ENCODE measurements at places on chromosomes 3 and 15.

- DNase-seq = no peak
Measured at GRCh38 chr15:98483575-98484130, 164.7 kb upstream of the IGF1R start.

DNA sequence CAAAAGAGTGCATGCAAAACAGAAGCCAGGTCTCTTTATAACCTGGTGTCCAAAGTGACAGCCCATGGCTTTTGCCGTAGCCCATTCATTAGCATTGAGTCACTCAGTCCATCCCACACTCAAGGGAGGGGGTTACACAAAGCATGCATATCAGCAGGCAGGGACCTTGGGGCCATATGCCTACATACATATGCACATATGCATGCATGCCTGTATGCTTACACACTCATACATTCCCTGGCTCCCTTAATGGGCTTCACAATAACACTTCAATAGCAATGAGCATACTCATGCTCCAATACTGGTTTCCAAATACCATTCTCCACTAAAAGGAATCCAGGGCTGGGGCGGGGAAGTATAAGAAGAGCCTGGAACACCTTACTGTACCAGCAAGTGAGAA is 22.0 kb downstream of the TRPM1 start:
- DNase-seq = no peak

DNA sequence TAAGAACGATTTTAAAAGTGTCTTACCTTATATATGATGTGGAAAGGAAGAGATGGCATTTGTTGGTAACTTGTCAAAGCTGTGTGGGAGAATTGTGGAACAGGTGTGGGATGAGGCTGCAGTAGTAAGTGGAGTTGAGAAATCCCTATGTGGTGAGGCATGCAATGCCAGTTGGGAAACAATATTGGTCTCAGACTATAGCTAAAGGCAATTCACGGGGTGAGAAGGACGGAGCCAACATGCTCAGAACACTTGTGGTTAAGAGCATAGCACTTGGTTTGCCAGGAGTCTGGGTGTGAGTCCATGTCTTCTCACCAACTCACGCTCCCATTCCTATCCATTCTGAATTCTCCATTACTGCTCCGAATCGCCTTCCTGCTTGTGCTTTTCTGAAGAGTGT is 615.6 kb upstream of the ADAMTS9 start:
- no peak for DNase-seq

GRCh38 chr15:92069308-92070250 is 216.1 kb downstream of the SLCO3A1 start:
- DNase-seq = peak; percentile 16

- DNase-seq = no peak
Measured at GRCh38 chr3:105334138-105334882, 32.4 kb upstream of the ALCAM start.

- DNase-seq = no peak
Measured at GRCh38 chr3:126984391-126985131, 1.6 kb downstream of the PLXNA1 start.

DNA sequence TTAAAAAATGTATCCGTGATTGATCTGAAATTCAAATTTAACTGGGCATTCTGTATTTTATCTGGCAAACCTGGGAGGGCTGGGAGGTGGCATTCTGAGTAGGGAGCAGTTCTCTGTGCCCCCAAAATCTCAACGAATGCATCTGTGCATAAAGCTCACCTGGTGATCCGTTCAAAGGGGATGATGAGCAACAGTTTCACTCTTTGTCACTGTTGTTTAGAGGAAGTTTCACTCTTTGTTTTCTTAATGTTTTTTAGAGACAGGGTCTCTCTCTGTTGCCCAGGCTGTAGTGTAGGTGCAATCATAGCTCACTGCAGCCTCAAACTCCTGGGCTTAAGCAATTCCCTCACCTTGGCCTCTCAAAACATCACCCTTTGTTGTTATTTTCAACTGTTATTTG is 186.7 kb downstream of the SSR3 start:
- DNase-seq = no peak

DNA sequence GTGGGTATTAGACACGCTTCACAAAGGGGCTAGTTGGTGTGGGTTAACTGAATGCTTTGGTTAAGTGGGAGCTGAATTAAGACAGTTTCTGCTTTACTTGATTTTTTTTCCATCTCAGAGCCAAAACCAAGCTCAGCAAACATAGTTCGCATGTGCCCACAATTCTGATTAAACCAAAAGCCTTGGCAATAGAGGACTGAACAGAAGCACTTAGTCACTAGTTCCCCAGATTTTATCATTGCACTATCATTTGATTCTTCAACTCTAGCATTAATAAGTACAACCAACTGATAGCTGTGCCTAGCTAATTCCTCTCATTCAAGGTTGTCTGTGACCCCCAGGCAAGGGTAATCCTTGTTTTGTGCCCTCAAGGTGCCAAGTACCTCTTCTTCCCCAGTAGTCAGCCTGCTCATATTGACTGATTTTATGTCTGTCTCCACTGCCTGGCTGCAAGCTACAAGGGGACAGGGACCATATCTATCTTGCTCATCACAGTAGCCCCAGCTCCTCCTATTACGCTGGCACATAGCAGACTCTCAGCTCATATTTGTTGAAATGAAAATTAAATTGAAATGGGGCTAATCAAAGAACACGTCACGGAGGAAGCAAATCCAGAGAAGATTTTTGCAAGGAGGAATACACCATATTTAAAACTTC is 9.9 kb upstream of the ARHGEF3 start:
- no peak for DNase-seq

DNA sequence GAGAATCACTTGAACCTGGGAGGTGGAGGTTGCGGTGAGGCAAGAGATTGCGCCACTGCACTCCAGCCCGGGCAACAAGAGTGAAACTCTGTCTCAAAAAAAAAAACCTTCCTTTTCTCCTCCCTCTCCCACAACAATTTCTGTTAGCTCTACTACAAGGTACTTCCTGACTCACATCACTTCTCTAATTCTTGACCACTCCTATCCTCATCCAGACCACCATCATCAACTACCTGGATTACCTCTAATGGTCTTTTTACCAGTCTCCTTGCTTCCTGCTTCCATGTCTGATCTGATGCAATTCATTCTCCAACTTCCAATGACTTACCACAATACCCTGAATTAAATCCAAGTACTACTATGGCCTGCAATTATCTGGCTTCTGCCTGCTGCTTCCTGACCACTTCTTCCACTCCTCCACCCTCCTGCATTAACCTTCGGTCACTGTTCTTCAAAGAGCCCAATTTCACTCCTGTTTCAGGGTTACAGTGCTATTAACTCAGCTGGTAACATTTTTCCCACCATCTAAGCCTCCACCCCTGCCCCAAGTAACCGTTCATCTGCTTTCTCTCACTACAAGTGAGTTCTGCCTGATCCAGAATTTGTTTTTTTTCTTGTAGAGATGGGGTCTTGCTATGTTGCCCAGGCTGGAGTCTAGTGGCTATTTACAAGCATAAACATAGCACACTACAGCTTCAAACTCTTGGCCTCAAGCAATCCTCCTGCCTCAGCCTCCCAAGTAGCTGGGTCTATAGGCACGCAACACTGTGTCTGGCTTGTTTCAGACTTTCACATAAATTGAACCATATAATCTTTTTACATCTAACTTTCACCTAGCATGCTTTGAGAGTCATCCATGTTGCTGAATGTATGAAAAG is 27.8 kb downstream of the DCAF1 start:
- DNase-seq = no peak

GRCh38 chr15:60609721-60610320 is 130.9 kb upstream of the ICE2 start:
- no peak for DNase-seq

GRCh38 chr3:36944012-36944640 is 728 bp downstream of the TRANK1 start:
- DNase-seq = no peak

- DNase-seq = no peak
Measured at GRCh38 chr15:91882858-91883586, 29.5 kb downstream of the SLCO3A1 start.

- DNase-seq = no peak
Measured at GRCh38 chr3:186598108-186598784, 14.6 kb upstream of the AHSG start.

GRCh38 chr3:184259396-184259877 is 1.9 kb downstream of the CAMK2N2 start:
- DNase-seq = no peak

GRCh38 chr3:151204530-151205402 is 1.8 kb upstream of the GPR171 start:
- DNase-seq = no peak

- DNase-seq = peak; percentile 47
Measured at GRCh38 chr3:128426128-128426921, 40.4 kb downstream of the DNAJB8 start.

DNA sequence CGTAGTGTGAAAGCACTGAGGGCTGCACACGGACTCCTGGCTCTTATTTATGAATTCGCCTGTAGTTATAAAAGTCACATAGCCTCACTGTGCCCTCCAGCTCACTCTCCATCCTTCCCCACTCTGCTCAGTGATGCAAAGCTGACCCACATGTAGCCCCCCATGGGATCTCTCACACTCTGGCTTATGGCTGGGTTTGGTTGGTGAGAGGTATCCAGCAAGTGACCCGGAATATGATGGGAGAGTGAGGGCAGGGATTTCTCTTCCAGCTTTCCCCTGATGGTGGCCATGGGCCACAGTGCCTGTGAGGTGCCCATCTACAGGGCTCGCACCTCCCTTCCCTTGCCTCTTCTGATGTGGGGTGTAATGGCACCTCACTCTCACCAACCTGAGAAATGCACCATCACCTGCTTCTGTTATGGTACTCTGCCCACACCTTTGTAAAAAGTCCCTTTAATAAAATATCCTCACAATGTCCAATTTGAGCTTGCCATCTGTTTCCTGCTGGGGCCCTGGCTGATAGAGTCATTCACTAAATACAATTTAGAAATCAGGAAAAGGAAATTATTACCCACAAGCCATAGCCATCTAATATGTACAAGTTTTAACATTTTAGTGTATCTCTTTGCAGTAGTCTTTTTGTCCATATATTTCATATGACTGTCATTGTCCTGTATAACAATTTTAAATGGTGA is 93.6 kb downstream of the SCN11A start:
- no peak for DNase-seq

- DNase-seq = no peak
Measured at GRCh38 chr3:73101881-73102280, 40.4 kb downstream of the EBLN2 start.

DNA sequence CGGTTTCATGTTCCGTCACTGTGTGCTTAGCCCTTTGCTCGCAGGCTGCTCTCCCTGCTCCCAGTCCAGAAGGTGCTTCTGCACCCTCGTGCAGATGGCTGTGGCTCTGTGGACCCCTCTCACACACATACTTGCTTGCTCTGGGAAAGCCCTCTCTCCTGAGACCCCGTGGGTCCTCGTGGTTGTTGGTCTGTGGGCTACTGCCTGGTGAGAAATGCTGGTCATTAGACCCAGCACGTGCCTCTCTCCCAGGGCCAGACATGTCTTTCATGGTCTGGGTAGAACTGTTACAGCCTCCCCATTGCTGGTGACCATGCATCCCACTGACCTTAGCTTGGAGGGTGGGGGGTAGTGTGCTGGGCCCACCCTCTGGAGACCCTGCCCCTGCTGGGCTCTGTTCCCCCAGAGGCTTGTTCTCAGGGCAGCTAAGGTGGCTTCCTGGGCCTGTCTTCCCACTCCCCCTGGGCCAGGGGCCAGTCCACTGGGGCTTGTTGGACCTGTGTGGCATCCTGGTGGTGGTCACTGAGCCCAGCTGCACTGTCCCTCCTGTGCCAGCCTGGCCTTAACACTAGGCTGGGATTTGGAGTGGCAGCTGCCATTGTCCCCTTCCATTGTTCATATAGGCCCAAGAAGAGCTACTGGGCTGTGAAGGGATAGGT is 10.6 kb downstream of the C15orf39 start:
- DNase-seq = no peak

DNA sequence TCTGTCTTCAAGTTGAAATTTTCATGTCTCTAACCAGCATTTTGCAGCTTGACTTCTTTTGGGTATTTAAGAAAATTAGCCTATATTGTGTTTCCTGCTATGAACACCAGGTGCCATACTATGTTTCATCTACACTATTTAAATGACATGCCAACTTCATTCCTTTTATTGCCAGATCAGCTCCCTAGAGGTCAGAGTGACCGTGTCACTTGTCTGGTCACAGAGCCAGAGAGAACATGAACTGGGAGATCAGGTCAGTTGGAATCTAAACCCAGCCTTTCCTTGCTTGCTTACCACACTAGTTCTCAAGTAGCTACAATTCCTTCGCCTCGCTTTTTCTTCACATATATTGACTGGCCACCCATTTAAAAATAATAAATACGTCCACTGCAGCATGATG is 87.6 kb downstream of the THBS1 start:
- no peak for DNase-seq

DNA sequence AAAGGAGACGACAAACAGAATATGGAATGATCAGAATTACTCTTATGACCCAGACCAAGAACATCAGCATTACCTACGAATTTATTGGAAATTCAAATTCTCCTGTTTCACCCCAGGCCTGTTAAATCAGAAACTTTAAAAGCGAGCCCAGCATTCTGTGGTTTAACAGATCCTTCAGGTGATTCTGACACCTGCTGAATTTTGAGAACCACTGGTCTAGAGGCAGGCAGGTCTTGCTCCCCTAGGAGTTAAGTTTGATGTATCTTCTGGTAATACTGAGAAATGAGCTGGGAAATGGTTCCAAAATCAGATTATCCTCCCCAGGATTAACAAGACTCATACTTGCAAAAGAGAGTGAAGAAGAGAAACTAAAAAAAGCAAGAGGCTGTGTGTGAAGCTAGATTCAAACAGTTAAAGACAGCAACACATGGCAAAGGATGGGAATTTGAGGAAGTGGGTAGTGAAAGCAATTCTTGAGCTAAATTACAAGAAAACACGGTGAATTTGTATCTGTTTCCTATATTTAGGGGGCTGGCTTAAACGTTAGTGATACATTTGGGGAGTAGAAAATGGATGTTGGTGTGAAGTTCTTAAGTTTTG is 66.0 kb downstream of the FLNB start:
- no peak for DNase-seq

- DNase-seq = no peak
Measured at GRCh38 chr3:110526777-110527727, 544.6 kb upstream of the NECTIN3 start.

GRCh38 chr15:77002436-77002835 is 7.5 kb downstream of the PSTPIP1 start:
- DNase-seq = no peak

DNA sequence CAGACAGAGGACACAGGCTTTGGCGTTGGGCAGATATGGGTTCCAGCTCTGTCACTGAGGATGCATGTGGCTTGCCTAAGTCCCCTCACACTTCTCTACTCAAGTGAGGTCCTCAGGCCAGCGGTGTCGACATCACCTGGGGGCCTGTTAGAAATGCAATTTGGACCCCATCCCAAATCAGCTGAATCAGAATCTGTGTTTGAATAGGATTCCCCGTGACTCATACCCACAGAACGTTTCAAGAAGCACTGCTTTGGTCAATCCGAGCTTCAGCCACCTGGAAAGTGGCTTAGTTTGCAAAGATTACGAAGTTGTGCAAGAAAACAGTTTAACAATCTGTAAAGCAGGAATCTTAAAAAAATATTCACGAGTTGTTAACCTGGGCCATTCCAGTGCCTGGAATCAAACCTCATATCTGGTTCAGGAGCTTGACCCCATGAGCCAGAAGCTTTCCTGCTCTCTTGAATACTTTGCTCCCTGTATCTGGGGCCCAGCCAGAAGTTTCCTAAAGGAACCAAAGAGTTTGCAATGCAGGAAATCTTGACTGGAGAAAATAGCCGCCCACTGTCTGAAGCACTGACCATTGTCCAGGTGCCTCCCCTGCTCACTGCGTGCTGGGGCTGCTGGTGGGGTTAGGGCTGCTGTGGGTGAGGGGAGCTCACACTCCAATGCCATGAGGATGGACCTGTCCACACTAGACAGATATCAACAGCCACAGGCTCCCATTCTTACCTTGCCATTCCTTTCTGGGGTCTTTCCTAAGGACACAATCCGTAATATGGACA is 208.5 kb upstream of the LINGO1 start:
- no peak for DNase-seq
